ENCODE measurements at places on chromosomes 5 and 9. TPM values are rescaled to one million over a fixed set of nuclear protein-coding genes. Genes with fewer than 3 reads are reported as not detected.

DNA sequence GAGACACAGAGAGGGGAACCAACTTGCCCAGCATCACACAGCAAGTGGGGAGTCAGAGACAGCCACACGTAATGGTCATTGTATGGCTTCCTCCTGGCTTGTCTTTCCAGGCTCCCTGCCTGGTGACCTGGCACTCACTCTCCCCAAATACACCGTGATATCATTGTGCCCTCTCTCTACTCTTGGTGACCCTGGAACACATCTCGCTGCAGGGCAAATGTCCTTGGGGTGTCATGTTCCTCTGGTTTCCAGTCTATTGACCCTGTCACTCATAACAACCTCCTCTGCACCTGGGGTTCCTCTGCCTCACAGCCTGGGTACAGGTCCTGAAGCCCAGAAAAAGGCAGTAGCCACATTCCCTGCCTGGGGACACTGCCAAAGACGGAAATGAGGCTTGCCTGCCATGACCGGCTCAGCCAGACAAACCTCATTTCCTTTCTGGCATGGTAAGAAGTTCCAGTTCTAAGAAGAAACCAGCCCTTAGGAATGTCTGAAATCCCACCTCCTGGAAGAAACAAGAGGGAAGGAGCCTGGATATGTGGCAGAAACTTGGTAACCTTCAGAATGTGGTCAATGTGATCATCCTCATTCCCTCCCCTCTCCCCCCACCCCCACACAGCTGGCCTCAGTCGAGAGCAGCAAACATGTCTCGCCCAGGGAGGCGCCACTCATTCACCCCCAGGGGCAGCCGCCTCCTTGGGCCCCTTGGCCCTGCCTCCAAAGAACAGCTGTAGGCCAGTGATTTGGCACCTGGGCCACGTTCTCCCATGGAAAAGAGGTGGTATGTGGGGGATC lies 30.6 kb upstream of the SMU1 start:
- DNase-seq, result no peak

The LCN12 gene
- 2.3 TPM for total RNA-seq

- DNase-seq, result no peak
These were observed 20.5 kb downstream of the ELP1 start for GRCh38 chr9:108913391-108913790.

The LCN10 gene
- total RNA-seq, result 1.1 TPM

DNA sequence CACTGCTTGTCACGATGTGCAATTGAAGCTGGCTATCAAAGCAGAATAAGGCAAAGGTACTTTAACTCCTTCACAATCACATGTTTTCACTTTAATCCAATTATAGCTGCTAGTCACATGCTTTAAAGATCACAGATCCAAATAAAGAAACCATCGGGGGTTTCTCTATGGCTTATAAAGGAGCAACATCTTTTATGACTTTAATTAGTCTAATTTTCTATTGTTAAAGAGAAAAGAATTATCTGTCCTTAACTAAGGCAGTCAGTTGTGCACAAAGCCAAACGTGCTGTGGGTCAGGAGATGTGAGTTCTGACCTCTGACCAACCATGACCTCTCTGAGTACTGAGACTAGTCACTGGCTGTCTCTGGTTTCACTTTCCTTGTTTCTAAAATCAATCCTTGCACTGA lies 561.1 kb downstream of the RAB3C start:
- peak; percentile 55 for DNase-seq

DNA sequence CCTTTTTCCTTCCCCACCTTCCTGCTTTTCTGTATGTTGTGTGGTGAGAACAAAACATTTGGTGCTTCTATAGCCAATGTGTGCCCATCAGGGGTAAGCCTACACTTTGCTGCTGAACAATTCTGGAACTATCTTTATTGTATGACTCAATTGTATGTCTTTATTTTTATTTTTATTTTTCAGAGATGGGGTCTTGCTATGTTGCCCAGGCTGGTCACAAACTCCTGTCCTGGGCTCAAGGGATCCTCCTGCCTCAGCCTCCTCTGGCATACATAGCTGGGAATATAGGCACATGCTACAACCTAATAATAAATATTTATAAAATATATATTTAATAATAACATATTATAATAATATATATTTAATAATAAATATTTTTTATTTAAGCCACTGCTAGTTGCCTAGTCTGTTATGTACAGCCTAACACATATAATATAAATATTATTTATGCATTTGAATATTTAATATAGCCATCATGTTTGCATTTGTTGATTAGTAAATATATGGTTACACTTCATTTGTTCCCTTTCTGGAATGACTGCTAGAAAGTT lies 11.8 kb upstream of the DMXL1 start:
- no peak for DNase-seq

The CREB3 gene
- total RNA-seq, result 27.0 TPM

- DNase-seq, result no peak
These were observed 34.2 kb downstream of the THBS4 start for GRCh38 chr5:80069251-80069800.

DNA sequence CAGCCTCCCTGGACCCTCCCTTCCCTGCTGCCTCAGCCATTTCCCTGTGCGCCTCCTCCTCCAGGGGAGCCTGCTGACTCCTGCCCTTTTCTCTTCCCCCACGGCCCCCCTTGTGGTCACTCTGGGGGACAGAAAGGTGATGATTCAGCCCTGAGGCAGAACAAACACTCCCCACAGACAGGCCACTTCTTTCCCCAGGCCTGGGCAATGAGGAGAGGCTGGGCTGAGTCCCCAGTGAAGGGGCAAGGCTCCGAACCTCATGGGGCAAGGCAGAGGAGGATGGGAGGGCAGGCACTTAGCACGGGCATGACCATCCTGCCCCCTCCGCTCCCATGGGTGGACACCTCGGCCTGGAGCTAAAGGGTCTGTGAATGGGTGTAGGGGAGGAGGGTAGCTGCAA lies 21.0 kb downstream of the CSF1R start:
- DNase-seq, result no peak

GRCh38 chr5:39140558-39141168 lies 66.5 kb upstream of the RICTOR start:
- DNase-seq, result no peak

- DNase-seq, result no peak
These were observed 42.7 kb downstream of the DDX31 start for GRCh38 chr9:132627106-132627505.

DNA sequence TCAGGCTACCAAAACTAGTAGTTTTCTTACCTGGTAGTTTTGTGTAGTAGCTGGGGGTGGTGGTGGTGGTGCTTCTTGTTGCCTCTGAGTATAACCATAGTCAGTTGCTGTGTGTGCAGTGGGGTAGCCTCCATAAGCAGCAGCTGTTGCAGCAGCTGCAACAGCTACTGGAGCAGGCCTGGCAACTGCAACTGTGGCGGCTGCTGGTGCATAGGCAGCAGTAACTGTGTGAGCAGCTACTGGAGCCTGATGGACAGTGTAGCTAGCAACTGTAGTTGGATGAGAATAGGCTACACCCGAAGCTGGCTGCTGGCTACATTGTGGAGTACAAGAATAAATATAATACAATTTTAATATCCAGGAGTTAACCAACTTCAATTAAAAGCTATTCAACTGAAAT lies 24.7 kb downstream of the ZFR start:
- DNase-seq, result no peak

DNA sequence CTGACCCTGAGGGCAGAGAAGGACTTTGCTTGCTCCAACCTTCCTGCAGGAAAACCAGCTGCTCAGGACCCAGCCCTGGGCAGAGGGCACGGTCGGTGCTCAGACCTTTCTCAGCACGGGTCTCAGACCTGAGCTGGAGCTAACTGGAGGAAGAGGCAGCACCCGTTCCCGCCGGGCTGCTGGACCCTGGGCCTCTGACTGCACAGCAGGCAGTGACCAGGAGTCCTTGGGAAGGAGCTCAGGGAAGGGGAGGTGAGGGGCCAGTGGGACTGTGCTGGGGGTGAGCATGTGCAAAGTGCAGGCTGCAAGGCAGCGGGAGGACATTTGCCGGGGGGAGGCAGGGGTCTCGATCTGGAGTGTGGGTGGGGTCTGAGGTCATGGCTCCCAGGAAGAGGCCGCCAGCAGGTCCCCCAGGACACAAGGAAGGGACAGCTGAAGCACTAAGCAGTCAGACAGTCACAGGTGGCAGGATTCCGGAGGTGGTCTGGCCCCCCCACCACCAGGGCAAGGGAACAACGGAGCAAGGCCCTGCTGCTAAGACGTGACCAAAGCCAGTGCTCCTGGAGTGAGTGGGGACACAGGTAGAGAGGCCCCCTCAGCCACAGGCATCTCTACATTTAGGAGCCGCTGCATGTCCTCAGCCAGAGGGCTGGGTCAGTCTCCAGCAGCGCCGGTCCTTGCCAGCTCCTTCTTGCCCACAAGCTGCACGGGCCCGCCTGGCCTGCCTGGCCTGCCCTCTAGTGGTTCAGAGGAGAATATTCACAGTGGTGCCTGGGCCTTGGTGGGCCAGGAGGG lies 4.8 kb upstream of the DPM2 start:
- peak; percentile 84 for DNase-seq

All from activated CD4-positive, alpha-beta T cell treated with anti-CD3 and anti-CD28 coated beads, Interleukin-2, amount 10 ng/mL, durations not matched to agents 24 days and 14 days (primary cell).